Body of pancreas (tissue), 4 donors: ENCODE measurements at places on chromosomes 5 and 9. TPM values are rescaled to one million over a fixed set of nuclear protein-coding genes. Genes with fewer than 3 reads are reported as not detected.

Gene UBE2D2
- total RNA-seq, result 102 TPM

GRCh38 chr5:142316051-142316450 lies 8.8 kb downstream of the SPRY4 start:
- no peaks in the 10 kb centered on the region for H3K36me3 ChIP-seq
- H3K4me3 ChIP-seq, result no peak overlapping the region
- H3K27ac ChIP-seq, result no peak overlapping the region
- DNase-seq, result no peak
- H3K27me3 ChIP-seq, result no peaks in the 10 kb centered on the region

- no peak overlapping the region for H3K4me3 ChIP-seq
- H3K4me1 ChIP-seq, result no peaks in the 10 kb centered on the region
- H3K27me3 ChIP-seq, result no peaks in the 10 kb centered on the region
- no peak for DNase-seq
- peak overlapping the region; percentile 24 for H3K27ac ChIP-seq
Measured at GRCh38 chr5:142542906-142543305, 143.0 kb downstream of the FGF1 start.

- H3K27ac ChIP-seq, result no peak overlapping the region
- no peak overlapping the region for H3K4me3 ChIP-seq
- peak; percentile 33 for DNase-seq
- no peaks in the 10 kb centered on the region for H3K27me3 ChIP-seq
- no peaks in the 10 kb centered on the region for H3K4me1 ChIP-seq
Measured at GRCh38 chr9:130997925-130998596, 10.9 kb upstream of the LAMC3 start.

DNA sequence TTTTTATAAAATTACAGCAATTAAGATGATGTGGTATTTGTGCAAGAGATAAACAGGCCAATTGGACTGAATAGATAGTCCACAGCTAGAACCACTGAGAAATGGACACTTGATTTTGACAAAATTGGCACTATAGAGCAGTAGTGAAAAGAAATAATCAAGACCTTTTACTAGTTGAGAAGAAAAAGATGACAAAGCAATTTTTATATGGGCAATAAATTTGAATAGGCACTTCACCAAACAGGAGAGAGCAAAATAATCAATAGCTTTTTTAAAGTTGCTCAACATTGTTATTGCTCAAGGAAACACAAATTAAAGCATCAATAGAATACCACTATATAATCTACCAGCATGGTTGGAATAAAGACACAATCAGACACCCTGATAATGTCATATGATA lies 193.5 kb upstream of the FTMT start:
- H3K27ac ChIP-seq, result no peak overlapping the region
- H3K4me1 ChIP-seq, result no peaks in the 10 kb centered on the region
- no peaks in the 10 kb centered on the region for H3K27me3 ChIP-seq

DNA sequence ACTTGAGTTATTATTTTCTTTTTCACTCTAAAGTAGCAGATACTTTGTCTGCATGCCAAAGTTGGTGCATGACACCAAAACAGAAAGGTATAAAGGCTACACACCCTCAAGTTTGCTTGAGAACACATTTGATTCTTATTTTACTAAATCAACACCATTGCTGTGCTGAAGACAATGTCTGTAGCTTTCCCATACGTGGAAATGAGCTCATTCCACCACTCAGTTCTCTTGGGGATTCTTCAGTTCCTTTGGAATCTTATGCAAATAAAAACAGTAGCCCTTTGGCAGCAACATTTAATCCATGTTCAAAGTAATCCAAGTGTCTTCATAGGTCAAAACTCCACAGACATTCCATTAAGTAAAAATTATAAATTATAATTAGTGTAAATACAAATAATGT lies 264.9 kb downstream of the TLE1 start:
- no peak overlapping the region for H3K27ac ChIP-seq
- H3K27me3 ChIP-seq, result no peaks in the 10 kb centered on the region
